T follicular helper cell (primary cell): ENCODE measurements at places on chromosomes 11 and 22.

DNA sequence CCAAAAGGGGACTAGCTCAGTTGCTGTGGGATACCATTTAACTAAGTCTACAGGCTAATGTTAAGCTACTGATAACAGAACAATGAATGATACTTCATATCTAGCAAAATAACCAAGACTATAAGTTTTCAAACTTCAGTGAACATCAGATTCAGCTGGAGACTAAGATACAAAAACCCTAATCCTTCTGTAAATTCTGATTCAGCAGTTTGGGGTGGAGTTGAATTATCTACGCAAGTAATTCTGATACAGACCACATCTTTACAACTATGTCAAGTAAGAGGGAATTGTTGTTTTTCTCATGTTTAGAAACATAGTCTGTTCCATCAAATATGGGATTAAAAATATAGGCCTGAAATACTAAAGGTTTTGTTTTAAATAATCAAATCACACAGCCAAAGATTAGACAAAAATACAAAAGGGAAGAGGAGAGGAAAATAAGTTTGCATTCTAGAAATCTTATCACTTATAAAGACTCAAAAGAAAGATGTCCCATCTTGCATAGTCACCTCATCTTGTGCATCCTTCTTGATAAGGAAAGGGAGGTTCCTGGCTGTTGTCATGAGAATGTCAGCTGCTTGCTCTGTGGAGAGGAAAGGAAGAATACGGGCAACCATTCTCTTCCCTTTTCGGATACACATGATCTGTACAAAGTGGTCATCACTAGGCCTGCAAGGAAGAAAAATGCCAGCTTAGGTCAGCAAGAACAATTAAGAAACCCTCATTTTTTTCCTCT lies 21.4 kb downstream of the PATL1 start:
- no peak for DNase-seq

DNA sequence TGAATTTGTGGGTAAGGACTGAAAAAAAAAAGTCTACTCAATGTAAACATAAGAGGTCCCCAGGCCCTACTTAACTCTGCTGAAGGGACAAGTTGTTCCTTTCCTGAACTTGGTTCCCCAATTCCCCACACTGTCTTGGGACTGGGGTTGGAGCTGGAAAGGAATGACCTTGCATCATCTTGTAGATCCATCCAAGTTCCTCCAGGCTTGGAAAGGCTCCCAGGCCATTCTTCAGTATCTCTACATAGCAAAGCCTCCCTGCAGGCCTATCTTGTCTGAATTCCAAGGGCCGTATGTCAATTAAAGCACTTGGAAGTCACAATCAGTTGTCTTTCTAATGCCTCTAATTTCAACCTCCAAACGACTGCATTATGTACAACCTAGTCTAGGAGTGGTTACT lies 361.2 kb downstream of the TMEM135 start:
- no peak for DNase-seq

- DNase-seq = no peak
These were observed 26.4 kb downstream of the AMOTL1 start for GRCh38 chr11:94794287-94795168.

DNA sequence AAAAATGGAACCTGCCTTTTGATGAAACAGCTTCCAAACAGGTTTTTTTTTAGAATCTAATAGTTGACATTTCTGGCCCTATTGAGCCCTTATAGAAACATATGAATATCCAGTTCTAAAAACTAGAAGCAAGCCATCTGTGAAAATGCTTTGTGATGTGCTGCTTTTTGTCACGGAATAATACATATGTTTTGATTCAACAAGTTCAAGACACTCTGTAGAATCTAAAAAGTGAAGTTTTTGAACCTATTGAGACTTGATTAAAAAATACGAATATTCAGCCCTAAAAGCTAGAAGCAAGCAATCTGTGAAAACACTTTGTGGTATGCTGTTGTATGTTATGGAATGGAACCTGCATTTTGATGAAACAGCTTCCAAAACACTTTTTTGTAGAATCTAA lies 106.7 kb upstream of the VPREB1 start:
- DNase-seq = no peak

DNA sequence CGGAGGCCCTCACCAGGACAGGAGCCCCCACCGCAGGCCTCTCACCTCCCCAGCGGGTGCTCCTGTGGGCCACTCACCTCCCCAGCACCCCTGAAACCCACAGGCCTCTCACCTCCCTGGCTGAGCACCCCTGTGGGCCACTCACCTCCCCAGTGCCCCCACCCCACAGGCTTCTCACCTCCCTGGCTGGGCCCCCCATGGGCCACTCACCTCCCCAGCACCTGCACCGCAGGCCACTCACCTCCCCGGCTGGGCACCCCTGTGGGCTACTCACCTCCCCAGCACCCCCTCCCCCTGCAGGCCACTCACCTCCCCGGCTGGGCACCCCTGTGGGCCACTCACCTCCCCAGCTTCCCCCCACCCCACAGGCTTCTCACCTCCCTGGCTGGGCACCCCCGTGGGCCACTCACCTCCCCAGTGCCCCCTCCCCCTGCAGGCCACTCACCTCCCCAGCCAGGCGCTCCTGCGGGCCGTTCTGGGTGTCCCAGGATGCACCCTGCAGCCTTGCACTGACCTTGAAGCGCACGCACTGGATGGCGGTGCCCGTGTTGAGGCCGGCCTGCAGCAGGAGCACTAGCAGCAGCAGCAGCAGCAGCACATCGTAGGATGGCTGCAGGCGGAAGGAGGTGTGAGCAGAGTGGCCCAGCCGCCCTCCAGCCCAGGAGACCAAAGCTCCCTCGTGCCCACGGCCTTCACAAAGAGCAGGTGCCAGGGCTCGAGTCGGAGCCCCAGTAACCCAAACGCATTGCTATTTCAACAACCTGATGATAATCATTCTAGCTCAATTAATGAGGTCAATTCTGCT lies 5.7 kb upstream of the TTLL8 start:
- DNase-seq = no peak

- no peak for DNase-seq
These were observed 58.3 kb downstream of the CDKN1C start for GRCh38 chr11:2827256-2827655.

GRCh38 chr22:49087198-49087597 lies 740.5 kb downstream of the BRD1 start:
- DNase-seq = no peak

DNA sequence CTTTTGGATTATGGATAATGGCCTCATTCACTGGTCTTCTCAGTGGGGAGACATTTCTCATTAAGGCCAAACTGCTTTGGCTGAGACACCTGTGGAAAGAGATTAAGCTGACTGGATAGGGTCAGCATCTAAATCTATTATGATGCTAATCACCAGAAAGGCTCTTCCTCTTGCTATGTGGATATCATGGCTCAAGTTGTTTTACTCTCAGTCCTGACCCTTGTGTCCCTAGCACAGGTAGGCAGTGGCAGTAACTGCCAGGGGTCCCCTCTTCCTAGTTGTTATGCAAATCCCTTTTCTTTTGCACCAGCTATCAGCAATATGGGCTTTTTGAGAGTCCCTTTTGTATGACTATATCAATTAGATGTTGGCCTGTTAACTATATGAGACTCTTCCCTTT lies 335.7 kb upstream of the PLET1 start:
- DNase-seq = no peak
